Left renal pelvis (tissue), 4 donors: ENCODE measurements at places on chromosomes 4 and X.

DNA sequence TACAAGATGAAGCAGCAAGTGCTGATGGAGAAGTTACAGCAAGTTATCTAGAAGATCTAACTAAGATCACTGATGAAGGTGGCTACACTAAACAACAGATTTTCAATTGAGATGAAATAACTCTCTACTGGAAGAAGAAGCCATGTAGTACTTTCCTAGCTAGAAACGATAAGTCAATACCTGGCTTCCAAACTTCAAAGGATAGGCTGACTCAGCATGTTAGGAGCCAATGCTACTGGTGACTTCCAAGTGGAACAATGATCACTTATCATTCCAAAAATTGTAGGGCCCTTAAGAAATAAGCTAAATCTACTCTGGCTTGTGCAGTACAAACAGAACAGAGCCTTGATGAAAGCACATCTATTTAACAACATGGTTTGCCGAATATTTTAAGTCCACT is 55.0 kb downstream of the FBXW7 start:
- DNase-seq, result no peak

- no peak for DNase-seq
Observed at GRCh38 chr4:6705646-6706045, 4.0 kb downstream of the MRFAP1L1 start.

DNA sequence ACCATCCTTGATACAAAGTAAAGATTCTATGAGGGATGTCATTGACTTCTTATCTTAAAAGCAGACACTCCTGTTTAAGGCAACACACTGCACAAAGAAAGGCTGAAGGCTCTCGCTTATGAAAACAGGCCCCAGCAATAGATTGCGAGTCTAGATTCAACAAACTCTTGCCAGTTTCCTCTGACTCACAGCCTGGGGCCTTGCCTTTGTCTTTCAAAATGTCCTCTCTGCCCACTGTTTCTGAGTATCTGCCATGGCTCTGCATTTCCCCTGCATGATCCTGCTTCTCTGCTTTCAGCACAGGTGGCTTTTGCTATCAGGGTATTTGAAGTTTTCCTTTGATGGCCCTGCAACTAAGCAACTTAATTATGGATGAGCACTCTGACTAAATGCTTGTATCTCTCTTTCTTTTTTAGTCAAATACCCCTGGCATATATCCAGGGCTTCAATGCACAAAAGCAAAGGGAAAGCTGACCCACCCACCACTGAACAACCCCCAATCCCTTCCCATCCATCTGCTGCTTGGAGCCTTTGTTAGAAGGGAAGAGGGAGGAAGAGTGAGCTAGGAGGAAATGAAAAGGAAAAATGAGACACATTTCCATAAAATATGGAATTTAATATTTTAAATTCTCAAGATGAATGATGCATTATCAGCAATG is 32.2 kb downstream of the NDP start:
- no peak for DNase-seq

DNA sequence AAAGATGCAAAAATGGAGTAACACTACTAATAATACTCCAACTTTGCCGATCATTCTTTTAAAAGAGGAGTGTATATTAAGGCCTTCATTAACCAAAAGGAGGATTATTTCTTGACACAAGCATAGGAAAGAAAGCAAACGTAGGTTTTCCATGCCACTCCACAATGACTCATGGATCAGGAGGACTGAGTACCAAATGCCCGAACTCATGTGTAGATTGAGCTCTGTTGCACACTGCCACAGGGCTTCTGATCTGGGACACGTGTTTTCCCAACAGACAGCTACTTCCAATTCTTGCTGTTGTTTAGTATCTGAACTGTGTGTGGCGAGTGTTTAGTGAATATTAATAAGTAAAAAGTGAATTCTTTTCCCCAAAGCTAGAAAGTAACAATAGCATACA is 131.2 kb downstream of the LDB2 start:
- no peak for DNase-seq

- no peak for DNase-seq
Observed at GRCh38 chrX:45801554-45801953, 600.9 kb upstream of the DIPK2B start.

DNA sequence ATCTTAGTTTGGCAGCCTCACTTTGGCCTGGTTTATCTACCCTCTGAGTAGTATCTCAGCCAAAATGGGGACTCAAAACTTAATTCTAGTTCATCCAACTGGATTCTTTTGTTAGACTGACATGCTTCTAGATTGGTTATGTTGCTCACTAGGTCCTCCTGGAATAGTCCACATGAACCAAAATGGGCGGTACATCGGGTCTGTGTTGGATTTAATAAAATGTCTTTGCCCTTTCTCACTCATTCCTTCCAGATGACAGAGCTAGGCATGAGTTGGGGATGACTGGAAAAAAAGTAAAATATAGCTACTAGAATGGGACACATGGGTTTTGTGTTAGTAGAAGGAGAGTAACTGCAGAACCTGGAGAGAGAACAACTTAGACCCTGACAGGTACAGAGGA is 247.9 kb downstream of the CCSER1 start:
- no peak for DNase-seq

DNA sequence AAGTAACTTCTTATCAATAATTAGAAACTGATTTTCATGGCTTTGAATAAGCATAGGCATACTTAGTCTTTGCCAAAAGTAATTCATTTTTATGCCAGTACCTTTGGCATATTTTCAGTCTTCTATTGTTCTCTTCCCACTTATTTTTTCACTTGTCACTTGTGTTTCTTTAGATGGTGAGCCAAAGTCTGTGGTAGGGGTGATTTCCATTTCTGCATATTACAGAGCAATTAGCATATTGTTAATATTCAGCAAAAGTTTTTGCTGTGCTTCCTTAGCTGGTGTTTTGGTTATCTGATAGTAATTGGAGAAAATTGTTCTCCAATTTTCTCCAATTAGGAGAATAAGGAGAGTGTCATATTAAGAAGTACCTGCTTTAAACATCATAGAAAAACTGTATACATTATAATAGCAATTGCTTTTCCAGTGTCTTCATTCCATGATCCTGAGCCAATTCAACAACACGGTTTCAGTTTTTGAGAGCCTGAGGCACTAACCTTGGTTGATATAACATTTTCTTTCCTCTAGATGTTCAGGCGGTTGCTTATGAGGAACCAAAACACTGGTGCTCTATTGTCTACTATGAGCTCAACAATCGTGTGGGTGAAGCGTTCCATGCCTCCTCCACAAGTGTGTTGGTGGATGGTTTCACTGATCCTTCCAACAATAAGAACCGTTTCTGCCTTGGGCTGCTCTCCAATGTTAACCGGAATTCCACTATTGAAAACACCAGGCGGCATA is 64.7 kb downstream of the SMAD1 start:
- DNase-seq, result no peak

GRCh38 chrX:646796-647195 is 16.2 kb downstream of the SHOX start:
- DNase-seq, result no peak

DNA sequence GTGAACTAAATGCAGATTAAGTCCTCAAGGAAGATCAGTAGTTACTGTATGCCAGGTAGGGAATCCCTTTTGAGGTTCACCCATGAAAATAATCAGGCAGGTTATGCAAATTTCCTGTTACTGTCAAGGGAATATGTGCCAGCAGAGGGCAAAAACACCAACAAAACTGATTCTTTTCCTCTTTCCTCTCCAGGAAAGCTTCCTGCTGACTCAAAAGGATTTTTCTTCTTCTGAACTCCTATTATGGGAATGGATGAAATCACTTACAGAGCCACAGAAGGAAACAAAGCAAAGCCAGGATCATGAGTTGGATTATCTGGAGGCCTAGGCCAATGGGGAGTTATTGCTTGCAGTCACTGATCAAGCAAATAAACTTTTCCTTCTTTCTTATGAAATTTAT is 49.7 kb downstream of the TMPRSS11F start:
- DNase-seq, result no peak

- no peak for DNase-seq
Observed at GRCh38 chr4:147407261-147408045, 73.4 kb upstream of the EDNRA start.

GRCh38 chrX:135477576-135477975 is 42.9 kb upstream of the INTS6L start:
- DNase-seq, result peak; percentile 55

- DNase-seq, result no peak
Observed at GRCh38 chr4:184822356-184822755, 3.4 kb downstream of the ACSL1 start.

- DNase-seq, result no peak
Observed at GRCh38 chrX:11423362-11423818, 130.2 kb downstream of the AMELX start.

GRCh38 chrX:2243913-2244460 is 256.8 kb downstream of the DHRSX start:
- DNase-seq, result peak; percentile 16

GRCh38 chr4:32488690-32489089 is 1768.5 kb downstream of the PCDH7 start:
- no peak for DNase-seq

GRCh38 chr4:41535911-41536371 is 2.0 kb upstream of the LIMCH1 start:
- DNase-seq, result no peak

- no peak for DNase-seq
Observed at GRCh38 chr4:74897386-74897785, 35.5 kb upstream of the PARM1 start.

GRCh38 chr4:87079967-87080366 is 140.5 kb downstream of the KLHL8 start:
- no peak for DNase-seq

GRCh38 chr4:114156371-114156770 is 176.9 kb upstream of the ARSJ start:
- DNase-seq, result no peak

GRCh38 chr4:141896687-141897086 is 260.3 kb downstream of the IL15 start:
- no peak for DNase-seq

GRCh38 chr4:105541420-105541819 is 11.0 kb upstream of the ARHGEF38 start:
- DNase-seq, result no peak

- DNase-seq, result no peak
Observed at GRCh38 chrX:23369027-23369426, 34.4 kb downstream of the PTCHD1 start.

DNA sequence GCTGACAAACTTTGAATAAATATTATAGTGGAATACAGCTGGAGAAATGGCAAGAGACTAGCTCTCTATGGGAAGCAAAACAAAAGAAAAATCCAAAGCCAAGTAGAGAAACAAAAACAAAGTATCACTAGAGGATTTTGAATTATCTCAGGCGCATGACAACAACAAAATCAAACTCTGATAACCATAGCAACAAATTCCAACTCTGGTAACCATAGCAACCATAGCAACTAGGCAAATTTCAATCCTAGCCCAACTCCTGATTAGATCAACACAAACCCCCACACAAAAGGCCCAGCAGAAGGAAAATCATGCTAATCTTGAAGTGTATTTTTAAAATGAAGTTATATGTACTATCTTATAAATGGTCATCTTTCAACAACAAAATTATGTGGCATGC is 98.4 kb upstream of the MAGEE2 start:
- DNase-seq, result no peak

GRCh38 chr4:115334736-115335411 is 221.5 kb upstream of the NDST4 start:
- no peak for DNase-seq

- no peak for DNase-seq
Observed at GRCh38 chrX:154600759-154601374, 15.9 kb downstream of the CTAG1A start.

DNA sequence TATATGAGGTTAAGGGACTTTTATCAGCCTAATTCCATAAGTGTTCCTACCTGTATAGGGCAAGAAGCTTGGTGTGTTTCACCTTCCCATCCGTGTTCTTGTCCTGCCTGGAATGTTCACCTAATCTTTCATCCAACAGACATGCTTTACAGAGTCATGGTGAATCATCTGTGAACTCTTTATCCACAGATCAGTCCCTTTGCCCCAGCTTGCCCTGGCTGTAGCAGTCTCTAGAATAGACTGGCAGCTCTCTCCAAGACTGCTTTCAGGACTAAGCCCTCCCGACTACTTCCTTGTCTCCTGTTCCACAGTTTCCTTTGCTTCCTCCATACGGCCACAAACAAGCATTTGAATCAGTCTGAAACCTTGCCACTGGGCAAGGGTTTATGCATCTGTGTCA is 177.9 kb upstream of the IL15 start:
- DNase-seq, result no peak

DNA sequence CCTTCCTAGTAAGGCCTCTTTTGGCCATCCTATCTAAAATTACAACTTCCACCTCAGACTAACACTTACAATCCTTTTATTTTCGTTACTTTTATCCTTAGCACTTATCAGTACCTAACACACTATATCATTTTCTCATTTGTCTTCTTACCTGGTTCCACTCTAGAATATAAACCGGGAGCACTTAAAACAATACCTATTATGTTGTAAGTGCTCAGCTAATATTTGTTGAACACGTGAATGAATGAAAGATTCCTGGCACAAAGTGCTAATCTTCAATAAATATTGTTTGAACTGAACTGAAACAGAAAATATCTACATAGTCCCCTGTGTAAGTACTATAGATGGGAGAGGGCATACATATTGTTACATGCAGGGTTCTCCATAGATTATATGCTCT is 14.4 kb downstream of the MGARP start:
- no peak for DNase-seq

- no peak for DNase-seq
Observed at GRCh38 chr4:109127866-109128265, 174.6 kb downstream of the COL25A1 start.

DNA sequence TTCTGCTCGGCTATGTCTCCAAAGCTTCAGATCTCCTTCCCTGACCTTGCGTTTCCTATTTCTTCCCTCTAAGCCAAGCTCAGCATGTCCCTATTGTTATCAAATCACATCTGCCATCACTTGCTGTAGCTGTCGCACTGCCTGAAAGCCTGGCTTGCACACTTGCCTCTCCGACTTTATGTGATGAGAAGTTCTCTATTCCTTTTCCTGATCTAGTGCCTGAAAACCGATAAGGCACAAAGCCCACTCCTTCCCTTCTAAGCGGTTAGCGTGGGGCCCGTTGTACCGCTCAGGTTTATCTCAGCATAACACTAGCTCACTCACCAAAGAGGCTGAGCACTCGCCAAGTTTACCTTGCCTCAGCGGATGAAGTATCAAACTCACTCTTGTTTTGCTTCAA is 816 bp downstream of the NMU start:
- DNase-seq, result no peak

- DNase-seq, result no peak
Observed at GRCh38 chr4:125140966-125141495, 173.7 kb upstream of the FAT4 start.

DNA sequence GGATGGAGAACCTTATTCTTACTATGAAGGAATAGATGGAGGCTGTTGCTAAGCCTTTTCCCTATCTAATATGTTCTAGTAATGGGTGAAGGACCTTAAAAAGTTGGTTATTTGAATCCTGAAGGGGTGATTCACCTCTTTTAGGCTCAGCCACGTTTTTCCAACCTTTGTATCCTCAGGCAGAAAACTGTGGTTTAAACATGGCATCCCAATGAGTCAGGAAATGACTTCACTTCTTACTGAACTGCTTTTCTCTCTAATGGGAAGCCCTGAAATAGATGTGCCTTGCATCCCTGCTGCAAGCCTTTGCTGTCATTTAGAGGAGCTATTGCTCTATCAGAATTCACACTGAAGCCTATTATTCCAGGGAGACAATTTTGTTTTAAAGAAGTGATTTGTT is 191.0 kb upstream of the ARX start:
- no peak for DNase-seq

- DNase-seq, result no peak
Observed at GRCh38 chr4:152165146-152165545, 370.7 kb downstream of the FBXW7 start.

- no peak for DNase-seq
Observed at GRCh38 chr4:17336069-17336468, 175.8 kb downstream of the QDPR start.

GRCh38 chr4:8543623-8544022 is 36.6 kb upstream of the GPR78 start:
- DNase-seq, result no peak

GRCh38 chr4:112933790-112934189 is 115.7 kb upstream of the ANK2 start:
- no peak for DNase-seq
